ENCODE measurements at places on chromosomes 2 and 18.

DNA sequence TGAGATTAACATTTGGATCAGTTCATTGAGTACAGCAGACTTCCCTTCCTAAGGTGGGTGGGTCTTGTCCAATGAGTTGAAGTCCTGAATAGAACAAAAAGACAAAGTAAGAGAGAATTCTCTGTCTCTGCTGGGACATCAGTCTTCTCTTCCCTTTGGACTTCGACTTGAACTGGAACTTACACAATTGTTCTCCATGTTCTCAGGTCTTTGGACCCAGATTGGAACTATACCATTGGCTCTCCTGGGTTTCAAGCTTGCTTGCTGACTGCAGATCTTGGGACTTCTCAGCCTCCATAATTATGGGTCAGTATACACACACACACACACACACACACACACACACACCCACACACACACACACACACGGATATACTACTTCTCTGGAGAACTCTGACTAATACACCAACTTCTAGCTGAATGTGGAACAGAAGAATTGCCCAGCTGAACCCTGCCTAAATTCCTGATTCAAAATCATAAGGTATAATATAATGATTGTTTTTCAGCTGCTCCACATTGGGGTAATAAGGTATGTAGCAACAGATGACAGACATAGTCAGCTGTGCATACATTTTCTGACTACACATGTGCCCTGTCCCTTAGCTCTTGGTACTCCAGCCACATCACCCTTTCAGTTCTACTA lies 214.0 kb downstream of the TGIF1 start:
- no peak for DNase-seq

DNA sequence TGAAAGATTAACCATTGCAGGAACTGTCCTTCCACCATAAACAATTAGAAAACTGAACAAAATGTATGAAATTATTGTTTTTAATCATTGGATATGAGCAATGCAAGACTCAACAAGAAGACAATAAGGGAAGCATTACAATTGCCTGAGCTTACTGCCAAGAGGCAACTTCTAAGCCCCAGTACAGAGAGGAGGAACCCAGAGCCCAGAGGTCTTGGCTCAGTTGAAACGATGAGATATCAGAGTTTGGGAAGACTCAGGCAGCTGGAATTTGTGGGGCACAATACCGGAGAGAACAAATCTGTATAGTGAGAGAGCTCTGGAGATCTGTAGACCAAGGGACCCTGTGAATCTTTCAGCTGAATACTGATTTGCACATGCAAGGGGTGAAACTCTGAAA lies 80.6 kb upstream of the ZFP36L2 start:
- no peak for DNase-seq

DNA sequence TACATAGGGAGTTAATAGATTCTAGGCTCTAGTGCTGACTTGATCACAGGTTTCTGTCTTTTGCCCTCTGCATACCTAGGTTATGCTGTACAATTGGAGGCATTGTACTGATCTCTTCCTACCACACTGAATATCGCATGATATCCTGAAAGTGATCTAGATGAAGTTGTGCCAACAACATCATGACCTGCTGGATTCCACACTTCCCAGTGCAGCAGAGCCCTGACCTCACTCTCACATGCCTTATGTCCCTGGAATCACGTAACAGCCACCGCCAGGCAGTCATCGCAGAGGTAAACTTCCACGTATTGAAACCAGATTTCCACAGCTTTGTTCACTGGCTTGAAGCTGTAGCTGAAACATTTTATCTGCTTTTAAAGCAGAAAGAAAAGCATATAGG lies 214.0 kb downstream of the ANKRD30B start:
- DNase-seq = no peak

DNA sequence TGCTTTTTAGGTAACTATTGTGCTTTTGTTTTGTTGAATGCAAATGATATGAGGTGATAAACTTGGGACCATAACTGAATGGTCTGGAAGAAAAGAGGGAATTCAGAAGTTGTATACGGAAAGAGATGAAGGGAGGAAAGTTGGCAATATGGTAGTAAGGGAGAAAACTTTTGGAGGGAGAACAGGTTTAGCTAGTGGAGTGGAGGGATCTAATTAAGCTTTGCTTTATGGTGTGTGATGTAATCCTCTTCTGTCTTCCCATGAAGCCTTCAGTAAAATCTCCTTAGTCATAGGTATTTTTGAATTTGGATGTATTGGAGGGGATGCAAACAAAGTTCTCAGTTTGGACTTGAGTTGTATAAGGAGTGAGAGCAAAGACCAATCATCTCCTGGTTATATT lies 20.2 kb upstream of the RAB10 start:
- no peak for DNase-seq

GRCh38 chr2:122023059-122023864 lies 267.8 kb downstream of the TSN start:
- DNase-seq = no peak

DNA sequence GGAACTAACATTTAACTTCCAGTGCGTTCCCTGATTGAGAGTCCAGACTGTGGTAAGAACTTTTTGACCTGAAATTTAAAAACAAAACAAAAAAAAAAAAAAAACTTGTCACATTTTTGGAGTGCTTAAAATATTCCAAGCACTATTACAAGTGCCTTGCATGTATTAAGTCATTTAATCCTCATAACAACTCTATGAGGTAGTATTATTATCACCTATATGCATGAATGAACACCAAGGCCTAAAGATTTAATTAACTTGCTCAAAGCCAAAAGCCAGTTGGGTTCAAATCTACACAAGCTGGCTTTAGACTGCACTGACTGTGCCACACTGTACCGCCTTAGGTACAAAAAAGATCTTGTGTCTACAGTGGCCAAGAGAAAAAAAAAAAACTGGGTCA lies 35.2 kb downstream of the METTL4 start:
- no peak for DNase-seq

DNA sequence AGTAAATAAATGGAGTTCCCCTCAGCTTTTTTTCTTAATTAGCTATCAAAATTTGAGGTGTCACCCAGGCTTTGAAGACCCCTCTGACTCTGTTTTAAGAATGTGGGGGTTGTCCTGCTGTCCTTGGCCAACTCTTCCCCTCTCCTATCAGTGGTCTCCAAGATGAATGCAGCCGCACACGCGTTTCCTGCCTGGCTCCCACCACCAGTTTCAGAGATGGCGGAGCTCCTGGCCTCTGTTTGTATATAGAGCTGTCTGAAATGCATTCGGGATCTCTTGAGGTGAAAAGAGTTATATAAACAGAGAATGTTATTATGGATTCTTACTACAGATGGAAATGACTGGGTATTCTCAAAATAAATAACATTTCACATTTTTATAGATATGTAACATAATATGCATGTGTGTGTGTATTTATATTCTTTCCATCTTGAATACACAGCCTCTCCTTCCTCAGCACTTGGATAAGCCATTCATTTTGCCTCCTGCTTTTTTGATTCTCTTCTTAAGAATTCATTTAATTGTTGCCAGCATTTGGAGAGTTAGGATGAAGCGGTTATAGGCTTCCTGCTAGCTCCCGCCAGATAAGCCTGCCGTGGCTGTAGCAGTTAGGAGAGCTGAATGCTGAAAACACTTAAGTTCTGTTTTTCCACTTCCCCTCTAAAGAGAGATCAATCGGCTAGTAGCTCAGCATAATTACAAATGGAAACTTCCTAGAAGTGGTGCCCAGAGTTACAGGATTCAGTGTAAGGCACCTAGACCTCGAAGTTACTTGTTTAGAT lies 659.3 kb upstream of the FANCL start:
- no peak for DNase-seq

- no peak for DNase-seq
Measured at GRCh38 chr2:489838-490237, 187.4 kb downstream of the TMEM18 start.

Measured in Calu3 (cell line).